ENCODE measurements at places on chromosomes 1 and 21. TPM values are rescaled to one million over a fixed set of nuclear protein-coding genes. Genes with fewer than 3 reads are reported as not detected.

Gene GREM2
- 4.9 TPM for total RNA-seq

GRCh38 chr1:17120481-17120877 lies 1.2 kb upstream of the PADI2 start:
- no peak for DNase-seq

GRCh38 chr1:116737020-116737854 lies 17.0 kb upstream of the CD2 start:
- DNase-seq: peak; percentile 45

DNA sequence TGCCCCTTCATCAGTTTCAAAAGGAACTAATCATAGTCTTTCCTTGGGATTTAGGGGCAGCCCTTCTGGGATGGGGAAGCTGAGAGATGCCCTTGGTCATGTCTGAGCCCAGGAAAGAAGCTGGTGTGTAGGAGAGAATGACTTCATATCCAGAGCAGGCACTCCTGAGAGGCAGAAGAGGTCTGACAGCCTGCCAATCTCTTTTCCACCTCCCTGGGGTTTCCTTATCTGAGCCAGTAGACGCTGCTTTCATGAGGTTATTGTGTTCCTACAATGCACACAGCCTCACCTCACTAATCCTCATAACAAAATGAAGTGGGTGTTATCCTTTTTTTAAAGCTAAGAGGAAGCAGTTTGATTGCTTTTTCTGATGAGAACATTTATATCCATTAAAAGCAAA lies 14.1 kb downstream of the ROR1 start:
- DNase-seq: no peak

DNA sequence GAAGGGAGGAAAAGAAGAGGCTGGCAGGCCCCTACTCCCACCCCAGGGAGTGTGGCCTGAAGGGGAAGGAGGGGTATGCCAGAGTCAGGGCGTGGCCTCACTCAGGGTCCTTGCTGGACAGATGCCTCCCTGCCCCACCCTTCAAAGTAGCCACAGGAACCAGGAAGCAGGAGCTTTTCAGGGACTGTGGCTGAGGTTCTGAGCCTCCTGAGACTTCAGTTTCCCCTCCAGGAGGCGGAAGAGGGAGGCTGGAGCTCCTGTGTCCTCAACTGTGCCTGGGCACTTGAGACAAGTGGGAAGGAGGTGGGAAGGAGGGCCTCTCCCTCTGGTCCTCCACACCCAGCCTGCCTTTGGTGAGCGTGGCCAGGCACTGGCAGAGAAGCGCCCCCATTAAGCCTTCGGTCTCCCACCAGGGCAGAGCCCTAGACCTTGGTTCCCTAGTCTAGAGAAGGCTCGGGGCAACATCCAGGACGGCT lies 5.3 kb downstream of the CELSR2 start:
- no peak for DNase-seq

DNA sequence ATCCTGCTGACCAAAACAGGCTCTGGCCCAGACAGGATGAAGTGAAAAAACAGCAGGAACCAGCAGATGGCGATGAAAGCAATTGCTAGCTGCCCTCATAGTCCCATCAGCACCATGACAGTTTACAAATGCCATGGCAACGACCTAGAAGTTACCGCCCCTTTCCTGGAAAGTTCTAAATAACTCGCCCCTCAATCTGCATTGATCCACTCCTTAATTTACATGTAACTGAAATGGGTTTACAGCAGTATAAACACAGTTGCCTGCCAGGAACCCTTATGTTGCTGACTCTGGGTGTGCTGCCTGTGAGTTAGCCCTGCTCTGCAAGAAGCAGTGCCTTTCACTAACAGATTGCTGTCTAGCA lies 65.5 kb upstream of the CR1L start:
- peak; percentile 46 for DNase-seq

DNA sequence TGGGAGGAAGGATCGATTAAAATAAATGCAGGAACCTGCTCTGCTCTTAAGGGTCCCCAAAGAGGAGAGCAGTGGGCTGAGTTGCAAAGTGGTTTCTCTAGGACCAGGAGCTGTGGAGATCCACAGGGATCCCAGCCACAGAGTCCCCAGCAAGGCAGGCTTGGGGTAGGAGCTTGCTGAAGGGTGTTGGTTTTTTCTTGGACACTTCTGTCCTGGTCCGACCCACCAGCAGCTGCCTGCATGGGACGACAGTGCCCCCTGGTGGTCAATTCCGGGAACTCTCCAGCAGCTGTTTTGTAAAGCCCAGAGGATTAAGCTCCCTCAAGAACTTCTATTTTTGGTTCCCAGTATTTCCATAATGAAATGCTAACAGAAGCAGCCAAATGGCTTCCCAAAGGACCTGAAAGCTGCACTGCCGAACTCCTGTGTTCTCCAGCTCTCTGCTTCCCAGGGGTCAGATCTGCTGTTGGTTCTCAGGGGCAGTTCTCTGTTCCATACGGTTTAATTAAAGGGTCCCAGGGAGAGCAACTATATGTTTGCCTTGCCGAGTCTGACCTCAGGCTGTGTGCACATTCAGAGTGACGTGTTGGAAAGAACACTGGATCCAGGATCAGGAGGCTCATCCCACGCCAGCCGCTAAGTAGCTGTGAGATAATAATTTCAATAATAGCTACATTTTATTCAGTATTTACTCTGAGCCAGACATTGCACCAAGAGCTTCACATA lies 23.2 kb downstream of the NENF start:
- peak; percentile 55 for DNase-seq

Gene NEGR1
- total RNA-seq: 3.1 TPM

Gene CHIA
- not detected for total RNA-seq

DNA sequence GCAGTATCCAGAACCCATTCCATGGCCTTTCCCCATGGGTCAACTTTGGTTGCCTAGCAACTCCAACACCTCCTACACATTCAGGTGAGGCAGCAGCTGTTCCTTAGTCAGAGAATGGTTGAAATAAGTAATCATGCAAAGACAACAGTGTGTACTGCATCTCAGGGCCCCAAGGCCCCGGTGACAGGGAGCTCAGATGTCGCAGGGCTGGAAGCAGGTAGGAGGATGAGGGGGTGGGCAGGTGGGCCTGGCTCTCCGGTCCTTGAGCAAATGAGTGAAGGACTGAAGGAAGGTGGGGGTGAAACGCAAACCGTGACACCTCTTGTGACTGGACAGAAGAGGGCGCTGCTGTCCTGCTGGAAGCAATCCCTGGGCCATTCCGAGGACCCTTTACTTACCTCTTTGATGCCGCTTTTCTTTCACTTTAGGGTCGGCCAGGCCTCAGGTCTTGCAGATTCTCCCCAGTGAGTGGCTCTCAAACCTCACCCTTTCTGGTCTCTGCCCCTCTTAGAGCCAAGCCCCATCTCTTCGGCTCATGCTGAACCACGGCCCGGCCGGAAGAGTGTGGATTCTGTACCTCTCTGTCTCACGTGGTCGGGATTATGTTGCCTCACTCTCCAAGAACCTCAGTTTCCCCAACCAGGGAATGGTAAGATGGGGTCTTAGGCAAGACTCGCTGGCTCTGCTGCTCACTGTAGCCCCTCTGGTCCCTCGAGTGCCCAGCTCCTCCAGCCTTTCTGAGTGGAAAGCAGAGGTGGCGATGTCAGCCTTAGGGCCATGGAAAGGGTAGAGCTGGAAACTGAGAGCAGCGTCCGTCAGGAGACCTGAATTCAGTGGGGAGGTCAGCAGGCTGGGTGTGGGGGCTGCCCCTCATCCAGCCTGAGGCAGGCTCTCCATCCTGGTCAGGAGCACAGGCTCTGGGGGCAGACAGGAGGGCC lies 5.6 kb upstream of the KCNA10 start:
- DNase-seq: peak; percentile 14

GRCh38 chr1:199979071-199979470 lies 48.4 kb upstream of the NR5A2 start:
- DNase-seq: no peak

DNA sequence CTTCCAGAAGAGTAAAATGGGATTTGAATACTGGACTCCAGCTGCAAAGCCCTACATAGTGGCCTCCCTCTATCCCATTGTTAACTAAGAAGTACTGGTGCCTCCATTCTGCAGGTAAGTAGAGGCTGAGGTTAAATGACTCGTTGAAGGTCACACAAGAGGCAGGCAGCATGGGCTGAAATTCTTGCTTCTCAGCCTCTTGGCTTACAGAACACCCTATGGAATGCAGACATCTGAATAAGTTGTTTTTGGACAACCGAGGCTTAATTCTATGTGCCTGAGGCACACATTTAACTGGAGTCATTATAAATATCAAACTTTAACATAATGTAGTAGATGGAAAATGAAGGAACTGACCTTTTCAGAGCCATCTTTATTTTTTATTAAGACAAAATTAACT lies 5.7 kb downstream of the DNAJC11 start:
- DNase-seq: no peak

GRCh38 chr1:57916041-57916440 lies 492.2 kb upstream of the DAB1 start:
- no peak for DNase-seq

DNA sequence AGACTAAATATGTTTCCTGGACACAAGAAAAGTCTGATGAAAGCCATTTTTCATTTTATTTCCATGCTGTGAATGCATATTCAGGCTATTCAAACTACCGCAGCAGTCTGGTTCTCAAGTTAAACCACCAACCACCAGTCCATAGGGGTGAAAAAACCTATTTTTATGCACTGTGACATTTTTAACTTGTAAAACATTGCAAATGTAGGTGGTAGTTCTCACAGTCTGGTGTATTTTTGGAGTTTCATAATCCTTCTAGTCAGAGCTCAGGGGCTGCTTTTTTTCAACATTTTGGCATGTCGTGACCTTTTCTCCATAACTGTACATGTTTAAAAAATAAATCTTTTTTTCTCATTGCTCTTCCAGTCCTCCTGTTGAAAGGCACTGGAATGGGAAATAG lies 907.6 kb upstream of the ADGRL2 start:
- no peak for DNase-seq

DNA sequence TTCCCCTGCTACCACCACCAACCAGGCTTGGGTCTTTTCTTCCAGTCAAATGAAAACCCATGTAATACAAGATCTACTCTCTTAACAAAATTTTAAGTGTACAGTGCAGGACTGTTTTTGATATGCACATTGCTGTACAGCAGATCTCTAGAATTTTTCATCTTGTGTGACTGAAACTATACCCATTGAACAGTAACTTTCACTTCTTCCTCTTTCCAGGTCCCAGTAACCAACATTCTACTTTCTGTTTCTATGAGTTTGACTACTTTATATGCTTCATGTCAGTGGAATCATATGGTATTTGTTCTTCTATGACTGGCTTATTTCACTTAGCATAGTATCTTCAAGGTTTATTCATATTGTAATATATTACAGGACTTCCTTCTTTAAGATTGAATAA lies 45.3 kb upstream of the PLPPR4 start:
- DNase-seq: no peak

GRCh38 chr21:28268685-28269084 lies 724.0 kb downstream of the LTN1 start:
- no peak for DNase-seq

Gene DCST2
- 0.17 TPM for total RNA-seq

GRCh38 chr1:200213921-200214320 lies 186.4 kb downstream of the NR5A2 start:
- DNase-seq: no peak

DNA sequence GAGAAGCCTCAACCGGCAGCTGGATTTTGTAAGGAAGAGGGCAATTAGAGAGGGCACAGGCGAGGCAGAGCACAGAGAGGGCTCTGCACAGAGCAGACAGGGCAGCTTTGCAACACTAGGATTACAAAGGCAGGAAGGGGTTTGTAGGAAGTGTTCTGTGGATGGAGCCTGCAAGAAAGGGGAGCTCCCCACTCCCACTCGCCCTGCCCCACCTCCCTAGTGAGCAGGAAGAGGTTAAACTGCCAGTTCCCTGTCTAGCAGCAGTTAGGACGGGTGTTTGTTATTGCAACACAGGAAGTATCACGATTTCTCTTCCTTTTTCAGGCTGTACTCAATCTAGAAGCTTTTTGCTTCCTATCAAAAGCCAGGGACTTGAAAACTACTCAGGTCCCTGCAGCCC lies 63.3 kb upstream of the LRRC8D start:
- DNase-seq: peak; percentile 53

DNA sequence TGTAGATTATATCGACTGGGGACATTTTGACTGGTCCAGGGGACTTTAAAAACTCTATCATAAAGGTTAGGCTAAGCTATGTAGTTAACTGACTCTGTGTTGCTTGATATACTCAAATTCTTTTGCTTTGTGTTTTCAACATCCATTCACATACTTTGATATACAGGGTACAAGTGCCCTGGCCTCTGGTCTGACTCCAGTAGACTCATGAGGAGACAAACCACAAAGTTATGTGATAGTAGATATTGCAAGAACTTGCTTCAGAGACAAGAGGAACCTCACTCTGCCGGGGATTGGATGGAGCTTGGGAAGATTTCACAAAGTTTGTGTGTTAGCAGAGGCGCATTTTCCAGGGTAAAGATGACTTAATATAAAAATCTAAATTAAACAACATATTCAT lies 1.3 kb downstream of the GORAB start:
- DNase-seq: peak; percentile 65

Gene TSPAN2
- total RNA-seq: 0.66 TPM

Gene DDAH1
- total RNA-seq: 50.0 TPM

- DNase-seq: no peak
Observed at GRCh38 chr1:12064073-12064969, 1.2 kb downstream of the TNFRSF8 start.

Gene CBS
- total RNA-seq: 113 TPM

DNA sequence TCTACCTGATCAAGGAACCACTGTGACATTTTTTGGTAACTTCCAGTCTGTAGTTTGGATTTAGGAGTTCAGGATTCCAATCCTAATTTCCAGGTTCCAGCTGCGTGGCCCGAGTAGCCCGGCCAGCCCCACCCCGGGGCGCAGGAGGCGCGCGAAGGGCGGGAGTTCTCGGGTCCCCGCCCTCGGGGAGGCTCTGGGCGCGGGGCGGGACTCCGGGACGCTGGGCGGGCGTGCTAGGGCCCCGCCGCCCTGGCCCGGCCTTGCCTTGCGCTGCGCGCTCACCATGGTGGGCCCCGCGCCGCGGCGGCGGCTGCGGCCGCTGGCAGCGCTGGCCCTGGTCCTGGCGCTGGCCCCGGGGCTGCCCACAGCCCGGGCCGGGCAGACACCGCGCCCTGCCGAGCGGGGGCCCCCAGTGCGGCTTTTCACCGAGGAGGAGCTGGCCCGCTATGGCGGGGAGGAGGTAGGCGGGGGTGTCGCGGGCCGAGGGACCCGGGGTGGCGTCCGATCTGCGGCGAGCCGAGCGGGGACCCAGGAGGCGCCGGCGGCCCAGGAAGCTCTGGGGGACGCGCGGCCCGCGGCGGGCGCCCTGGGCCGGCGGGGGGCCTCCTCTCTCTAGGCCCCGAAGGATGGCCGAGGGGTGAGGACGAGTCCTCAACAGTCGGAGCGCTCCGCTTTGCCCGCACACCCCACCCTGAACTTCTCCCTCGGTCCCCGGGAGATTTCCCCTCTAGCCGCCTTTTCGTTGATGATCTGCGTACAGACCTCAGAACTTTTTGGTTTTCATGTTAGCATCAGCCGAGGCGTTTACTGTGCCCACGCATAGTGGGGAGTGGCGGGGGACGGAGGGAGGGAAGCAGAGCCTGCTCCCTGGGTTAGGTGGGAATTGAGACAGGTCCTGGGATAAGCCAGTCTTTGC lies at the start of gene NENF:
Gene NENF, plus strand, starts transcription at position 260 of the 916 bp plus-strand sequence. Its CDS starts 24 bp downstream, at position 284.
- peak; percentile 77 for DNase-seq

Gene FCRL5
- total RNA-seq: not detected

- peak; percentile 36 for DNase-seq
Observed at GRCh38 chr1:157073944-157074685, 25.5 kb downstream of the ETV3L start.

- no peak for DNase-seq
Observed at GRCh38 chr1:238778113-238778512, 608.3 kb upstream of the CHRM3 start.

GRCh38 chr1:109482791-109483671 lies 674 bp upstream of the ATXN7L2 start:
- peak; percentile 26 for DNase-seq

GRCh38 chr1:117644696-117645311 lies 39.0 kb downstream of the TENT5C start:
- DNase-seq: no peak
